ENCODE measurements at places on chromosomes 13 and 19.

DNA sequence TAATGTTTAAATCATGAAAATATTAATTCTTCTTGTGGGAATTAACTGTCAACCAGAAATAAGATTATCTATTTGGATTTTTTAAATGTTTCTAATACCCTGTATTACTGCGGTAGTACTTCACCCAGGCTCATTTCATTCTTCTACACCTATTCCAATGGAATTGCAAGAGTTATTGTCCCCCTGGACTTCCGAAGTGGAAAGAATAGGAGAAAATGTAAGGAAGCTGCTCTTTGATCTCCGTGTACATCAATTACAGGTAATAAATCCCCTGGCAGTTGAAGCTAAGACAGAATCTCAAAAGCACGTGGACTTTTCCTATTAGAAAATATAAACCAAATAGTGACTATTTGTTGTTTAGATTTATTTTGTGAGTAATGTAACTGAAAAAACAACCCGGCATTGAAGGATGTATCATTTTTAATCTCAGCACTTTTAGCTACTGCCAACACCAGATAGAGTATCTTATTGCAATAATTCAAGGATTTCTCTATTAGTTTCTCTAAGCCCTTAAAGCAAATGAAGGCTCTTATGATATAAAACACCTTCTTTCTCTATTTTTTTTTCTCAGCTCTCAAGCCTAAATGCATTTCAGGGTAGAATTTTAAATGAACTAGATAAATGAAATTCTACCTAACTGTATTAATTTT is 77.3 kb downstream of the MZT1 start:
- no peak for DNase-seq

- DNase-seq: no peak
These were observed 28.4 kb downstream of the DIAPH3 start for GRCh38 chr13:60135344-60135743.

- DNase-seq: no peak
These were observed 63.1 kb downstream of the KCNRG start for GRCh38 chr13:50078231-50078894.

DNA sequence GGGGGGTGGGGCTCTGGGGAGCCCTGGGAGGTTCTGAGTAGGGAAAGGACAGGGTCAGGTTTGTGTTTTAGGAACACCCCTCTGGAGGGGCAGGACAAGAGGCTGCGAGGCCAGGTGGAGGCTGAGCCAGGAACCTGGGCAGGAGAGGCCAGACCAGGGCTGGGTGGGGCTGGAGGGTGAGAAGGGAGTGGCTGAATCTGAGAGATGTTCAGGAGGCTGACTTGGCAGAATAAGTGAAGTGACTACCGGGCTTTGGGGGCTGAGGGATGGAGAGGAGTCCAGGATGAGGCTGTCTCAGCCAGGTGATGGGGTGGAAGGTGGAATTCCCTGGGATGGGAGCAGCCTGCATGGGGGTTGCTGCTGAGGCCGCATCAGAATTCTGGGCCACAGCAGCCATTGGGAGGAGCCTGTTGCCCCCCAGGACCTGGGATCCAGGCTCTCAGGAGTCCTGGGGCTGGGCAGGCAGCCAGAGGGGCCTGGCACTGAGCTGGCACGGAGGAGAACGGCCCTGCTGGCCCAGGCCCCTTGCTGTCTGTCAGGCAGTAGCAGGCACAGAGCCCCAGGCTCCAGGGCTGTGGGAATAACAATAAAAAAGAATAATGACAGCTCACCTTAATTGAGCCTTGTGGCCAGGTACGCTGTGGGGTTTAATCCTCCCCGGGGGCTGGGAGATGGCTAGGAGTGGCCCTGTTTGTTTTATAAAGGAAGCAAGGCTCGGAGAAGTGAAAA is 3.3 kb downstream of the PPP5C start:
- DNase-seq: no peak

DNA sequence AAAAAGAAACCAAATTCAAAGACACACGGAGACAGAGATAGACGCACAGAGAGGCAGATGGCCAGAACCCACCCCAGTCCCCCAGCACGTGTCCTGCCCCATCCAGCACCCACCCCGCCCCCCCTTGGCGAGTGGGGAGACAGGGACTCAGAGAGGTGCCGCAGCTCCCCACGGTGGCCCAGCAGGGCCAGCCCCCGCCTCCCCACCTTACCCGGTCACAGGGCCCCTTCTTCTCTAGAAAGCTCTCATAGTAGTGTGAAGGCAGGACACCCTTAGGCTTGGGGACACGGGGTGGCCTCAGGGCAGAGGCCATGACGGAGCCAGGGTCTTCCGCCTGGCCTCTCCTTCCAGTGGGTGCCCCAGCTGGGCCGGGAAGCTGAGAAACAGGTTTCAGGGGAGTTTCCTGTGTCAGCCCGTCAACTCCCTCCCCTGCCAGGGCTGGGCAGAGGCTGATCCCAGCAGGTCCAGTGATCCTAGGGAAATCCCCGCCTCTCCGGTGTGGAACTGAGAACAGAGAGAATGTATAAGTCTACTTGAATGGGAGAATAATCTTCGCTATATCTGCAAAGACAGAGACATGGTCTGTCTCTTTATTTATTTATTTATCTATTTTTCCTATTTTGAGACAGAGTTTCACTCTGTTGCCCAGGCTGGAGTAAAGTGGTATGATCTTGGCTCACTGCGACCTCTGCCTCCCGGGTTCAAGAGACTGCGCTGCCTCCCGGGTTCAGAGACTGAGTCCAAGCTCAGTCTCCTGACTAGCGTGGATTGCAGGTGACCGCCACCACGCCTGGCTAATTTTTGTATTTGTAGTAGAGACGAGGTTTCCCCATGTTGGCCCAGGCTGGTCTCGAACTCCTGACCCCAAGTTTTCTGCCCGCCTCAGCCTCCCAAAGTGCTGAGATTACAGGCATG is at the start of gene STAP2:
TSS of gene STAP2 (minus strand) at position 387 of the 915 bp plus-strand sequence. CDS start at position 313, 74 bp downstream.
- no peak for DNase-seq

DNA sequence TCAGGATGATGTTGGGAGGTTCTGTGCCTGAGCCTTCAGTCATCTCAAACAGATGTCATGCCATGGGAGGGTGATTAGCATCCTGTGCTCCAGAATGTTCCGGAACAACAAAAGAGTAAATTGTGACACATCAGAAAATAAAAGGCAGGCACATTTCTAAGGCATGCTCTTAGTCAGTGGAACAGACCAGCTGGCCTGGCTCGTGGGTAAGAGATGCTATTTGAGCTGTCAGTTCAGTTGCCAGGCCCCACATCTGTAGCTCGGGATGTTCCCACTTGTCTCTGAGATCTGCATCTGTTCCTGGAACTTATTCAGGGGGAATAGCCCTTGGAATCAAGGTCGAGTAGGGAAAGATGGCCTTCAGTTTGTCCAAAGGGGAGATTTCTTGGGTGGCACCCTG is 26.0 kb downstream of the OLFM4 start:
- DNase-seq: no peak

DNA sequence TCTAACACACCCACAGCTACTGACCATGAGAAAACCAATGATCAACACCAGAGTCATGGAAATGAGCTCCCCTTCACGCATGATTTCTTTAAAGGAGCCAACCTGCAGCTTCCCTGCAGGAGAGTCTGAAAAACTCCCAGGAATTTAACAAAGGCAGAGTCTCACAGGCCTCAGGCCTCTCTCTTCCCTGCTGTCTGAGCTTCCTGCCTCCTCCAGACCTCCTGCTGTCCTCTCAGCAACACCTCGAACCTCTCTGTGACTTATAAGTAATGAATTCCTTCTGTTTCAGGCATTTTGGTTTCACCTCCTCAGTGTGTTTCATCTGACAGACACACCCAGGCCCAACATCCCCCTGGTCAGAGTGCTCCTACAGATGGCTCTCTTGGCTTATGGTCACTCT is 1044.4 kb downstream of the UQCRFS1 start:
- no peak for DNase-seq

- no peak for DNase-seq
These were observed 54.0 kb downstream of the ING1 start for GRCh38 chr13:110767476-110767875.

- DNase-seq: no peak
These were observed 1500.4 kb upstream of the MIR17HG start for GRCh38 chr13:89846926-89847585.

DNA sequence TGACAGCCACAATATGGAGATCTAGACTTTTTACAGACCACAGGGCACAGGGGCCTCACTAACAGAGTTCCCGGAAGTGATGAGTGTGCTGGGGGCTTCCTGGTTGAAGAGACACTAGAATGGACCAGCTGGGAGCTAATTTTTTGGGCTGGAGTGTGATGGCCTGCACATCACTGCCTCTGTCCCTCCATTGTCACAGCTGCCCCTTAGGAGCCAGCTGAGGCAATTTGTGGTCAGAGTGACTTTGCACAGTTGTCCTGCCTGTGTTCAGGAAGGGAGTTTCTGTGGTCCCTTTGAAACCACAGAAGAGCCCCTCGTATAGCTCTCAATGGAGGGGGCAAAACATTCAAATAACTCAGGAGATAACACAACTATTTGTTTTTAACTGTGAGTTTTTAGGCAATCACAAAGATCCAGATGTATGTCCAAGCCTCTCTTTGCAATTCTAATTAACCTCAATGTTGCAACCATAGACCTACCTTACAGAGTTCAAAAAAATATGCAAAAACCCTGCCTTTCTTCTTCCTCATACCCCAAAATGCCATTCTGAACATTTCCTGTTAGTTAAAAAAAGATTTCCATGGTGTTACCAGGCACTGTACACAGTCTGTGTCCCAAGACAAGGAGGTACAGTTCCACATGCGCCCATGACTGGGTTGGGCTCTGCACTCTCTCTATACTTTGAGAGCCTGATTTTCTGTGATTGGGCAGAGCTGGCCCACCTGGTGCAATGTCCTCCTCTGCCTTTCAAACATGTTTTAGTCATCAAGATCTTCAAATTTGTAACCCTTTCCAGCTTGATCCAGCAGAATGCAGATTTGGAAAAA is 2.4 kb downstream of the ALOX5AP start:
- DNase-seq: no peak

- DNase-seq: peak; percentile 19
These were observed 28.5 kb downstream of the FAAP24 start for GRCh38 chr19:33000510-33000909.

DNA sequence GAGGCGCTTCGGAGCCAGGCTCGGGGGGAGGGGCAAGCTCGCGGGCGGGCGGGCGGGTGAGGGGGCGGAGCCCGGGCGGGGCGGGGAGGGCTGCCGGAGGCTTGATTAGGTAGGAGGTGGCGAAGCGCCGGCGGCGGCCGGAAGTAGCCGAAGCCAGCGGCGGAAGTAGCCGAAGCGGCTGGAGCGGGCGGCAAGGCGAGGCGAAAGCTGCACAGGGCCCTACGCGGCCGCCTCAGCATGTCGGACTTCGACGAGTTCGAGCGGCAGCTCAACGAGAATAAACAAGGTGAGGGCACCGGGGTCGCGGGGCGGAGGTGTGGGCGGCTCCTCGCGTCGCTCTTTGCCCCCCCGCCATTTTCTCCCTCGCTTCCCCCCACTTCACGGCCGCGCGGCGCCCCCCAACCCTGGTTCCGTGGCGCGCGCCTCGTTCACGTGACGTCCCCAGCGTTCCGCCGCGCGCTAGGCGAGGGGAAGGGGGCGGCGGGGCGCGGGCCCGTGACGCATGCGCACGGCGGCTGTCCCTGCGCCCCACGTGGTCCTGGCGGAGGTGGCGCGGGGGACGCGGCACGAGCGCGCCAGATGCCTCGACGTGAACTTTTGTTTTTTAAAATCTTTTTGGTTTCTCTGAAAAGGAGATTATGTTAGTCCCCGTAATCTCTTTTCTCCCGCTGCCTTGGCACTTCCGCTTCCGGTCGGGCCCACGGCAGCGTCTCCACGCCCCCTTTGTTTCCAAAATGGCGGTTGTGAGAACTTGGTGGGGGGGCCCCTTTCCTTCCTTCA is at the start of gene U2AF2:
TSS of gene U2AF2 (plus strand) at position 168 of the 780 bp plus-strand sequence. CDS start at position 238, 70 bp downstream.
- DNase-seq: peak; percentile 92

- DNase-seq: no peak
These were observed 1113.4 kb upstream of the MIR17HG start for GRCh38 chr13:90233933-90234672.

- DNase-seq: no peak
These were observed 581.0 kb downstream of the UQCRFS1 start for GRCh38 chr19:28631961-28632360.

GRCh38 chr19:10602330-10603083 is 15.4 kb upstream of the AP1M2 start:
- DNase-seq: peak; percentile 79

DNA sequence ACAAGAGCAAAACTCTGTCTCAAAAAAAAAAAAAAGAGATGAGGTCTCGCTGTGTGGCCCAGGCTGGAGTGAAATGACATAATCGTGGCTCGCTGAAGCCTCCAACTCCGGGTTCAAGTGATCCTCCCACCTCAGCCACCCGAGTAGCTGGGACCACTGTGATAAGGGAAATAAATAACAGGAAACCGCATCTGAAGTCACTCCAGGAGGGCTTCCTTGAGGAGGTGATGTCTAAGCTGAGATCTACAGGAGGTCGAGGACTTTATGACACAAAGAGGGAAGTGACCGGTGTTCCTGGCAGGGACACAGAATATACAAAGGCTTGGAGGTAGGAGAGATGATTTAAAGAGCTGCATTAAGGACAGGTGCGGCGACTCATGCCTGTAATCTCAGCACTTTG is 8.9 kb upstream of the NR2F6 start:
- DNase-seq: no peak

GRCh38 chr19:36686365-36687213 is 823 bp upstream of the ZNF567 start:
- no peak for DNase-seq

DNA sequence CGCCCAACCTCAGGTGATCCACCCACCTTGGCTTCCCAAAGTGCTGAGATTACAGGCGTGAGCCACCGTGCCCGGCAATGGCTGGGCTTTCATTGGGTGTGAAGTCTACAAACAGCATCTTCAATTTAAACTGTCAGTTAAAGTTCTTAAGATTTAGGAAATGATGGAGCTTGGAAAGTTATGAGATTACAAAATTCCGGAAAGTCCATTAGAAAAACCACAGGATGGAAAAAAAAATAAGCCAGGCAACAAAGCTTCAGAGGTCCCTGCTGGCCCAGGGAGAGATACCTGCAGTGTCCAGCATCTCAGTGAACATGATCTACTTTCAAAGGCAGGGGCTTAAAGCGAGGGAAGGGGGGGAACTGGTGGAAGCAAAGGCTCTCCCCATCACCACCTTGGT is 4.6 kb upstream of the ZNF587B start:
- no peak for DNase-seq

- DNase-seq: no peak
These were observed 1063.8 kb downstream of the EFNB2 start for GRCh38 chr13:105471673-105472072.

DNA sequence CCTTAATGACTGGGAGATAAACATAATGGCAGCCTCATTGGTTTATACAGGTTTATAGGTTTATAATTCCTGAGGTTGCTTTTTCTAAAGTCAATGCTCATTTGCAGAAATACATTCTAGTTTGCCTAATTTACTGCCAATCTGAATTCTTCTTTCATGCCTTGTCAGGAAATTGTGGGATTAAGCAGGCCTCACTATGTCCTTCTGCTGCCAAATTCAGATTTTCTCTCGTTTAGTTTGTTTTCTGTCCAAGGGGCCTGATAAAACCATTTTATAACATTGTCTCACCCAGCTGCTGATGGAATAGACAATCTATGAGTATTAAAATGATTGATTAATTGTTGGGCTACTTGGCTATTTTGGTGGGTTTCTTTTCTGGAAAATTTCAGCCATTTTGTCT is 42.4 kb upstream of the OBI1 start:
- no peak for DNase-seq

DNA sequence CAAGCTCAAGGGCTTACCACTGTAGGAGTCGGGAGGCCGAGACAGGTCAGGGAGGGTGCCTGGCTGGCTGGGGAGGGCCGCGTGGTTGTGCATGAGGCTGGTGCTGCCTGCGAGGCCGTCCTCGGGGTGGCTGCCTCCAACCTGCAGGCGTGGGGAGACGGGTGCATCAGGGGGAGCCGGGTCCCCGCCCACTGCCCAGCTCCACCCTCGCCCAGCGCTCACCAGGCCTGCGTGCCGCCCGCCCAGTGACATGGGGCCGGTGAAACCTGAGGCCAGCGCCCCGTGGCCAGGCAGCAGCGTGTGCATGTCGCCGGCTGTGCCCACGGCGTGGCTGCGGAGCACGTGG is 13.8 kb upstream of the UQCR11 start:
- DNase-seq: no peak
